ENCODE measurements at places on chromosomes 3 and 15.

- no peak for DNase-seq
Observed at GRCh38 chr3:54131890-54132289, 9.5 kb downstream of the CACNA2D3 start.

GRCh38 chr3:172292422-172292821 is 155.8 kb downstream of the GHSR start:
- DNase-seq = no peak

DNA sequence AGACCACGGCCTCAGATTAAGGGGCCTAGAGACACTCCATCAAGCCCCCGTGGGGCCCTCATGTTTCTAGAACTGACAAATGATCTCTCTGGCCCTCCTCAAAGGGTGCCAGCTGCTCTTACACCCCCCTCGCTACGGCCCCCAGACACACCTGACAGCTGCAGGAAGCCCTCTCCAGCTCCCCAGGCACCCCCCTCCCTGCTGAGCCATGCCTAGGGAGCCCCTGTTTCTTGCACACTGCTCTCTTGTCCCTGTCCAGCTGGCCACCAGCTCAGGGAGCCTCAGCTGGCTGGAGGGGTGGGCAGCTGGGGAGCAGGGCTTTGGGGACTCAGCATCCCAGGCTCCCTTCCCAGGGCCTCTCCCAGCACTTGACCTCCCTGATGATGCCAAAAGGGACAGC is 14.8 kb downstream of the TNK2 start:
- no peak for DNase-seq

GRCh38 chr15:101613130-101614000 is 38.8 kb downstream of the TM2D3 start:
- peak; percentile 72 for DNase-seq

DNA sequence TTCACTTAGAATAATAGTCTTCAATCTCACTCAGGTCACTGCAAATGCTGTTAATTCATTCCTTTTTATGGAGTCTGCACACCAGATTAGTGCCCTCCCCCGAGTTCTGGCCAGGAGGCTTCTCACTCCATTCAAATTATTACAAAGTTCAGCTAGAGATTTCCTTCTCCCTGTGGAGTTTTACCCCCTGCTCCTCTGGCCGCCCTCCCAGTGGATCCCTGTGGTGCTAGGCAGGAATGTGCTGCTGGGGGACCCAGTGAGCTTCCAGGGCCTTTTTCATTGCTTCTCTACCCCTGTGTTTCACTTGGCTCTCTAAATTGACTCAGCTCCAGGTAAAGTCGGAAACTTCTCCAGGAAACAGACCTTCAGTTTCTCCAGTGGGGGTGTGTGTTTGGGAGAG is 42.7 kb upstream of the CD200R1L start:
- DNase-seq = no peak

- DNase-seq = no peak
Observed at GRCh38 chr3:176935194-176935888, 261.9 kb downstream of the TBL1XR1 start.

GRCh38 chr15:53869044-53869805 is 109.0 kb upstream of the UNC13C start:
- peak; percentile 20 for DNase-seq

DNA sequence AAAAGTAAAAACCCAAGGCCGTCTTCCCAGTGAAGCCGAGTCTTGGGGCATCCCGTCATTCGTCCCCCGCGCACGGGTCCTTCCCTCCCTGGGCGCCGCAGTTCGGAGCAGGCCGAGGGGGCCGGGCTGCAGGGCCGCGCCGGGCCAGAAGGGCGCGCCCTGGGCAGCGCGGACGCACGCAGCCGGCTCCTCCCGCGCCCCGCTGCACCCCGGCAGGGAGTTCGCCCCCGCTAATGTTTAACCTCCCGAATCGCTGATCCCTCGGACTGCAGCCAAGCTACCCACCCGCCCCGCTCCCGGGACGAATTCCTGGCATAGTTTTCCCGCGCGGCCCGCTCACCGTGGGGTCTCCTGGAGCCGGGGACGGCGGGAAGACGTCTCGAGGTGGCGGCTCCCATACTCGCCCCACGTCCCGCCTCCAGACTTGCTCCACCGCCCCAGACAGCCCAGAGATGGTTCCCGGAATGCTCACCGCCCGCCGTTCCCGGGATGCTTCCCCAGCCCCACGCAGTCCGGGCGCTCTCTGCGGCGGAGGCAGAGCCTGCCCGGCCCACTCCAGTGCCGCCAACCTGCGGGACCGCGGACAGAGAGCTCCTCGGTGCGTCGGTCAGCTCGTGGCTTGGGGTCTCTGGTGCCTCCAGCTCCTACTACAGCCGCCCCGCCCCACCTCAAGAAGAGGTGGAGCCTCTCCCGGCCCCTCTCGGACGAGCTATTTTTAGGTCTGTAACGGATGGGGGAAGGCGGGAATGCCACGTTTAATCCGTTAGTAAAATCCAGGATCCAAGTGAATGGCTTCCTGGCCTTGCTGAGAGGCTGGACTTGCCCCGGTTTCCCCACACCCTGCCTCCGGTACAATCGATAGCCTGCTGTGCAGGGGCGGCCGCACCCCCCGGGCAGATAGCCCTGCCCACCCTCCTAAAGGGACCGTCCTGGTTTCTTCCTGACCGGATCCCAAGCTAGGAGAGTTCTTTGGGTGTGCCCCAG is at the start of gene DZIP1L:
TSS of gene DZIP1L (minus strand) at position 621 of the 984 bp plus-strand sequence. CDS start 11,637 bp downstream, outside the sequence.
- peak; percentile 72 for DNase-seq

GRCh38 chr3:66502245-66502874 is 1.5 kb upstream of the LRIG1 start:
- DNase-seq = no peak

GRCh38 chr3:141122455-141123030 is 71.4 kb downstream of the SPSB4 start:
- no peak for DNase-seq

- peak; percentile 72 for DNase-seq
Observed at GRCh38 chr3:100254168-100254777, 6.5 kb upstream of the TBC1D23 start.

DNA sequence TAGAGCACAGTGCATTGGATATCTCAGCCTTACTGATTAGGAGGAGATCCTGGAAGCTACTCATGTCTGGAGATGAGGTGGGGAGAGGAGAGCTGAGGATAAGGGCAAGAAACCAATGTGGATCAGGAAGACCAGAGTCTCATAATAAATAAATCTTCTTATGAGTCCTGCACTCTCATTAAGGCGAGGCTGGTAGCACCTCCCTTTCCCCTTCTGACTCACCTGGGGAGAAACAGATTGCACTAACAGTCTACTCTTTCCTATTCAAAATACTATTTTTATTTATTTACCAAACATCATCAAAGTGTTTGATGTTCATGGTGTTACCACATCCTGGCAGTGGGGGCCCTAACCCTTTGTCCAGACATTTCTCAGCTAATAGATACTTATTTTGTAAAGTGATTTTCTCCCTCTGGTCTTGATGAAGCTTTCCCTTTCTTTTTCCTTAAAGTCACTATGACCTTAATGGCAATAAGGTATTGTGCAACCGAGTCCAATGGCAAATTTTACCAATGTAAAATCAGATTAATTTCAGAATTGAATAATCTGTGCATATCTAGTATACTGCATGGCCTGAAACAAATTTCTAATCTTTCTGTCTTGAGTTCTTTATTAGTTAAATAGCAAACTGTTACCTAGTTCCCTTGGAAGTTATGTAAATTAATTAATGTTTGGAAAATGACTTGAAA is 81.1 kb downstream of the IQCH start:
- no peak for DNase-seq

- DNase-seq = no peak
Observed at GRCh38 chr3:123750659-123751420, 133.3 kb downstream of the MYLK start.

DNA sequence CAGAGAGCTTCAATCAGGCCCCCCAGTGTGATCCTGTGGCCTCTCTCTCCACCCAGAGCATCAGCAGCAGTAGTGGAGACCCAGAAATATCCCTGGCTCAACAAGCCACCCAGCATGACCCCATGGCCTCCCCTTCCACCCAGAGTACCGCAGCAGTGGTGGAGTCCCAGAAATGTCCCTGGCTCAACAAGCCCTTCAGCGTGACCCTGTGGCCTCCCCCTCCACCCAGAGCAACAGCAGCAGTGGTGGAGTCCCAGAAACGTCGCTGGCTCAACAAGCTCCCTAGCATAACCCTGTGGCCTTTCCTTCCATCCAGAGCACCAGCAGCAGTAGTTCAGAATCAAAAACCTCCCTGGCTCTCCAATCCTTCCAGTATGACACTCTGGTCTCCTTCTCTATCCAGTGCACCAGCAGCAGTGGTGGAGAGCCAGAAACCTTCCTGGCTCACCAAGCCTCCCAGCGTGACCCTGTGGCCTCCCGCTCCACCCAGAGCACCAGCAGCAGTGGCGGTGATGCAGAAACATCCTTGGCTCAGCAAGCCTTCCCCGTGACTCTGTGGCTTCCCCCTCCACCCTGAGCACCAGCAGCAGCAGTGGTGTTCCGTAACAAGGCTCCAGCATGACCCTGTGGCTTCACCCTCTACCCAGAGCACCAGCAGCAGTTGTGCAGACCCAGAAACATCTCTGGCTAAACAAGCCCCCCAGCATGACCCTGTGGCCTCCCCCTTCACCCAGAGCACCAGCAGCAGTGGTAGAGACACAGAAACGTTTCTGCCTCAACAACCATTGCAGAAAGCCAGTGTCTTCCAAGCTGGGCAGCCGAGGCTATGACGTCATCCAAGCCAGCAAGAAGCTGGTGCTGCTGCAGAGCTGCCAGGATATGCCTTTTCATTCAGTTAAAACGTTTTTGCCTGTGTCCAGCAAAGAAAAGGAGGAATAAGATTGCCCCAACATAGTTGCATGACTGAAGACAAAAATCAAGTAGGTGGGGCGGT is 61.3 kb upstream of the TAMM41 start:
- no peak for DNase-seq

DNA sequence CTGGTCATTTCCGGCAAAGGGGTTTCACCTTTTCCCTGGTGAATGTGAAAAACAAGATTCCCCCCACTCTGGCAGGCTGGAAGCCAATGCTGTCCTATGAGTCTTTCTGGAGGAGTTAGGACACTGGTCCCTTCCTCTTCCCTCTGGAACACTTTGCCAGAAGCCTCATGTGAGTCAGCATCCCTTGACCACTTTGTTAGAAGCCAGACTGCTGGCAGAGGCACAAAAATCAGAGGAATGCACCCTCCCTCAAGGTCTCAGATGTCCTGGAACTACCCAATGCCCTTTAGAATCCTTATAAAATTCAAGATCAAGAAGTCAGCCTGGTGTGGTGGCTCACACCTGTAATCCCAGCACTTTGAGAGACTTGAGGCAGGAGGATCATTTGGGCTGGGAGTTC is 26.6 kb downstream of the ITGB5 start:
- no peak for DNase-seq

GRCh38 chr3:157129803-157130466 is 30.0 kb downstream of the CCNL1 start:
- no peak for DNase-seq

- DNase-seq = no peak
Observed at GRCh38 chr15:27865926-27866325, 233.2 kb downstream of the OCA2 start.

DNA sequence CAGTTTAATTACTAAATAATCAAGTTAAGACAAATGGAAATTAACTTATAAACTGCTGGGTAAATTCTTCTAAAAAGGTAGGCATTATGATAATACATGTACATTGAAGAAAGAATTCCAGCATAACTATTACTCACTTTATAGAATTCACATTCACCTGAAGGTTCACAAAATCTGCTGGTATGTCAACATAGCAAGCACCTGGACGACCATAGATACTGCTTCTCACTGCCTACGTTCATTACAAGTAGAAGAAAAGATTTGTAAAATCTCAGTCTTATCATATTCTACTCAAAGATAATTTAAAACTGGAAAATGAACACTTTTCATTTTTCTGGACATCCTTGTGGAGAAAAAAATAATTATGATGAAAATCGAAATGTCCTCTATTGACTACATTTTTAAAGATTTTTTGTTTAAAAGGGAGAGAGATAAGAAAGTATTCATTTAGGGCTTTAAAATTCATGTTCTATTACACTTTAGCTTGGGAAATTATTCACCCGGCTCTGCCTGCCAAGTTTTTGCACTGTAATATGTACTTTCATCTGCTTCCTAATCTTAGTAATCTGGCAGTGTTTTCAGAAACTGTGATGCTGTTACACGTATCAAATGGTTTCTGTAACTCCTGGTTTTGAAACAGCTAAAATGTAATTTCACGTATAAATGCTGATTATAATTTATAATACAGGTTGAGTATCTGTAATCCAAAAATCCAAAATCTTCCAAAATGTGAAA is 16.1 kb downstream of the HACL1 start:
- DNase-seq = no peak

DNA sequence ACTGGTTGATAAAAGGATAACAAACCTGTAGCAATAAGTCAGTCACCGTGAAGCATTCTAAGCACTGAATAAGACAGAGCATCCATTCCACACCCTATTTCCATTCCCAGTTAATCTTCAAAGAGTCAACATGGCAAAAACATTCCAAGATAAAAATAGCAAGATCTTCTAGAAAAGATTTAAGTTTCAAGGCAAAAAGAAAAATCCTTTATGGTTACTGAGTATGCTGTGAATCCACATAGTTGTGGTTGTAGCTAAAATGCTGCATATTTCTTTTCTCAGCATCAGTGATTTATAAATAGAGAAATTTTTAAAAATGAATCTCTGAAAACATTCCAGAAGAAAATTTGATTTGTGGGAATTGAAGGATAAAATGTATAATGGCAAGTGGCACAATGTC is 21.1 kb downstream of the GAP43 start:
- DNase-seq = no peak

DNA sequence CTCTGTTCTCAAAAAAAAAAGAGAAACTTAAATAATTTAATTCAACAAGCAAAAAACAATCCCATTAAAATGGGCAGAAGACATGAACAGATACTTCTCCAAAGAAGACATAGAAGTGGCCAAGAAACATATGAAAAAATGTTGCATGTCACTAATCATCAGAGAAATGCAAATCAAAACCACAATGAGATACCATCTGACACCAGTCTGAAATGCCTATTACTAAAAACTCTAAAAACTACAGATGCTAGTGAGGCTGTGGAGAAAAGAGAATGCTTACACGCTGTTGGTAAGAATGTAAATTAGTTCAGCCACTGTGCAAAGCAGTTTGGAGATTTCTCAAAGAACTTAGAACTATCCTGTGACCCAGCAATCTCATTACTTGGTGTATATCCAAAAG is 382.9 kb downstream of the OTOL1 start:
- DNase-seq = no peak

GRCh38 chr3:186121278-186121677 is 12.4 kb upstream of the ETV5 start:
- DNase-seq = no peak

DNA sequence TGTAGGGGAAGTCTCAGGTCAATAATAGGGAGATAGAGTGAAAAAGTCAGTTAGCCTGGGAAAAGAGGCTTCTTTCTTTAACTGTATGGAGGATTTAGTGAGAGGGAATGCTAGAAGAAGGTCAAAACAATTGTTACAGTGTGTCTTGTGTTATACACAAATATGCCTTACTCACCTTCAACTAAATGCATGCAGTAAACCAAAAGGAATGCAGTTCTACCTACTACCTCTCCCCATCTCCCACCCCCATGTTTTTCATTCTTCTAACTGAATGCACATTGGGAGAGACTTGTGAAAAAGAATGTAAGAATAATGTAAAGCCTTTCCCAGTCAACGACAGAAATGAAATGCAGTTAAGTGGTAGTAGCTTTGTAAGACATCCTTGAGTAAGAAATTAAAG is 33.8 kb downstream of the CCDC66 start:
- DNase-seq = no peak

- no peak for DNase-seq
Observed at GRCh38 chr3:174777813-174778212, 81.3 kb upstream of the NAALADL2 start.

GRCh38 chr15:92954578-92954977 is 54.5 kb downstream of the CHD2 start:
- peak; percentile 30 for DNase-seq
